DND-41 (cell line): ENCODE measurements at places on chromosomes 1 and 21.
A peak's percentile ranks its signal among the peaks of the same experiment; 100 is the strongest.

DNA sequence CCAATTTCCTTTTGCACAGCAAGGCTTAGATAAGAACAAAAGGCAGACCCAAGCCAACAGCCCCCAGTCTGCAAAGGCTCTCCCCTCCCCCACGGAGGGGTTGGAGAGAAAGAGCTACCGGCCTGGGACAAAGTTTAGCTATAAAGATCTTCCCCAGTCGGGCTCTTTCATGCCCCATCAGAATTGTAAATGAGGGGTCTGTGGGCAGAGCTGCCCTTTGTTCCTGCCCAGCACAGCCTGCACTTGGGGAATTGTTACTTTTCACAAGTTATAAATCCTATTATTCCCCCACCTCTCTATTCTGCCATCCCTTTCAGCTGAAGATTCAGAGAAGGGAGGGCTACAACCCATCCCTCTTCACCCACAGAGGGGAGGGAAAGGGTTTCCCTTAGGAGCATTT is 3.5 kb downstream of the MYCL start:
- DNase-seq: no peak

GRCh38 chr1:3066250-3066711 is 2.7 kb upstream of the PRDM16 start:
- no peak for DNase-seq

DNA sequence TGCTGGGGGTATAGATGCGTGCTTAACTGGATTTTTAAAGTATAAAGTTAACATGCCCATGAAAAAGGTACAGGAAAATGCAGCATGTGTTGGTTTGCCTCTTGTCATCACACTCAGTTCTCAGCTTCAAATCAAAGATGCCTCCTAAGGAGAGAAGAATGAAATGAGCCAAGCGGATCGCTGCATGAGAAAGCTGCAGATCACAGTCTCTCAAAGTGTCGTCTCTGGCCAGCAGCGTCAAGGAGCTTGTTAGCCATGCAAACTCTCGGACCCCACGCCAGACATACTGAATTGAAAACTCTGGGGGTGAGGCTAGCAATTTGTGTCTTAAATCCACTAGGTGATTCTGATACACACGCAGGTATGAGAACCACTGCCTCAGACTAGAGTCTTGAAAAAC is 297.2 kb downstream of the AJAP1 start:
- no peak for DNase-seq

DNA sequence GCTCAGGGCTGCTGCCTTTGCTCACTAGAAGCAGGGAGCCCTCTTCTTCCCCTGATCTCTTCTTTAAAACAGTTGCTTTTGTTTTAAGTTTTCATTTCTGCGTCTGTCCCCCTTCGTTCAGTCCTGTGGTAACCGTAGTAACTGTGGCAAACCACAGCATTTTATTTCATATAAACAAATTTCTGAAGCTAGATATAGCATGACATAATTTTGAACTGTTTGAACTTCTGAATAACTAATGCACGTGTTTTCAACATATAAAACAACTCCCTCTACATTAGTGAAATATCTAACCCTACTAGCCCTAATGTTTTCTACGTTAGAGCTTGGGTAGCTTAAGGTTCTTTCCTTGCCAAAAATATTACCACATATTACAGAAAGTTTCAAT is 104.6 kb downstream of the DISP1 start:
- DNase-seq: no peak

- no peak for DNase-seq
Measured at GRCh38 chr1:51644533-51645197, 27.8 kb downstream of the OSBPL9 start.

DNA sequence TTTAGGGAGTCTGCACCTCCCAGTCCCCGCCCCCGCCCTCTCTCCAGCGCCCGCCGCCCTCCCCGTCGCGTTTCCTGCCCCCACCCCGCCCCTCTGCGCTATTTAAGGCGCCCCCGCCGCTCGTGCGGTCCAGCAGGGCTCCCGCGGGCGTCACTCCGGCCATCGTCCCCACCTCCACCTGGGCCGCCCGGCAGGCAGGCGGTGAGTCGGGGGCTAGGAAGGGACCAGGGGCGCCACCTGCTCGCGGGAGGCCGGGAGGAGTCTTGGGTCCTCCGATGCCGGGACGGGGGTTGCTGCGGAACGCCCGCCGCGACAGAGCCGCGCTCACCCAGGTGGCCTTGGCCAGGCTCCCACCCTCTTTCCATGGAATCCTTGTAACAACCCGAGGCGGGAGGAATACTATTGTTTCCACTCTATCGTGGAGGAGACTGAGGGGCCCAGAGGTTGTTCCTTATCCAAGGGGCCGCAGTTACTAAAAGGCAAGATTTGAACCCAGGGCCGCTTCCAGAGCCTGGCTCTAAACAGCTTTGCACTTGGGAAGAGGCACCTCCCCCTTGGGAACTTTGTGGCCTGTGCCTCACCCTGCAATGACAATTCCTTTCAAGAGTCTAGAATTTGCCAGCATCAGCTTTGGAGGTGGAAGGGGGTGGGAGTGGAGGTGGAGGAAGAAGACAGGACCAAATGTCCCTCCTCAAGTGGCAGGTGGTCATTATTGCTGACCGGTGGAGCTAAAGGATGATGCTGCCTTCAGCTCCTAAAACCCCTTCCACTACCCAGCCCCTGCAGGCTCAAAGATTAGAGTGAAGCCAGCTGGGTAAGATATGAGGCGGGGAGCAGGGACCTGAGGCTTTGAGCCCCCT is at the start of gene GJA4:
GJA4 (plus strand) TSS at position 132 of the 860 bp plus-strand sequence. CDS start 1,215 bp downstream, outside the sequence.
- DNase-seq: no peak

GRCh38 chr1:32521165-32521564 is 18.1 kb upstream of the ZBTB8A start:
- no peak for DNase-seq

DNA sequence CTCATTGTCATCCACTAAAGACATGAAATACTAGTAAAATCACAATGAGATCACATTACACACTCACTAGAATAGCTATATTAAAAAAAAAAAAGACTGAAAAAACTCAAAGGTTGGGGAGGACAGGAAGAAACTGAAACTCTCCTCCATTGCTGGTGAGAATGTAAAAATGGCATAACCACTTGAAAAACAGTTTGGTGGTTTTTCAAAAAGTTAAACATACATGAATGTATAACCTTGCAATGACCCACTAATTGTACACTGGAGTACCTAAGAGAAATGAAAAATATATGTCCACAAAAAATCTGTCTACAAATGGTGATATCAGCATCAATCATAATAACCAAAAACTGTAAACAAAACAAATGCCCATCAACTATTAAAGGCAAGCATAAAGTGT is 44.0 kb downstream of the NRIP1 start:
- no peak for DNase-seq

DNA sequence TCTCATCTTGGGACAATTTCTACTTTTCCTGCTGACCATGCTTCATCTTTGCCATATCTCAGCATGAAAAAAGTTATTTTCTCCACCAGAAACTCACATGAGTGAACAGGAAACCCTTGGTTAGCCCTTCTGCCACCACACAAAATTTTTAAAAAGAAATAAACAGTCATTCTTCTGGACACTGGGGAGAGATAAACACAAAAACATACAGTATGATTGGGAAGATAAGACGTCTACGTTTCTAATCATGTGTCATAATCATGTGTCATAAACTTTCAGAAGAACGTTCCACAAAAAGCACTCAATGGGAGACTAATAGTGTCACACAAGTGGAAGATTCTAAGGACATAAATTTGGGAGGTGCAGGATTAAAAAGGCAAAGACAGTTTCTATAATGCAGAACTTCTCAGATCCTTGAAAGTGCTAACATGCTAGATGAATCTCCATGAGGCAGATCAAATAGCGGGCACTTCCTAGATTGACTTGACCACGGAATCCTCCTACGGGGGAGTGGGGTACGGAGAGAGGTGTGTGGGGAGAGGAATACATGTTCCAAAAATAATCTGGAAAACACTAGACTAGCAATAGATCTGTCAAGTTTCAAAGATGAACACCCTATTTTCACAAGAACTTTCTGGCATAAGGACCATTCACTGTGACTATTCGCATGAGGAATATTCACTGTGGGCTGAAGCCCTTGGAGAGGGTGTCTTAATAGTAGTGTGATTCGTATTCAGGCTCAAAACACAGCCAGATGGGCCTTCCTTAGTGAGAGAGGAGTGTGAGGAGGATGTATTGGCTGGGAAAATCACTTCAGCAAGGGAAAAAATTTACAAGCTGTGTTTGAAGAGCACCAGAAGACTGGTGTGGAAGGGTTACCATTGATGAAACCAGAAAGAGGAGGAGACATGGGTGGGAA is 206.7 kb downstream of the SETD4 start:
- no peak for DNase-seq

DNA sequence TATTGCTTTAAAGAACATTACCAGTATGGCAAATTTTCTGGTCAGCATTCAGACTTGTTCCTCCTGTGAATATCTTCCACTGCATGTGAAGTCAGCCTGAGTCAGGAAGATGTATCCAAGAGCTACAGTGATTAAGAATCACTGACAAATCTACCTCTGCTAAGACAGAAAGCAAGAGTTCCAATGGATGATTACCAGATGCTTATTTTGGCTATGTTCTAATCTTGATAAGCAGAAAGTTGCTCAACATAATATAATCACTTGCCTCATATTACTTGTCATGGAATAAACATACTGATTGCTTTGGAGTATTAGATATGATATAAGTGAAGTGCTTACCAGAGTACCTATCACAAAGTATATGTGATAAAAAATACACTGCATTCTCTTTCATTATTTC is 738.1 kb downstream of the ADGRL2 start:
- DNase-seq: no peak

- DNase-seq: no peak
Measured at GRCh38 chr1:61506944-61507500, 217.9 kb downstream of the TM2D1 start.

DNA sequence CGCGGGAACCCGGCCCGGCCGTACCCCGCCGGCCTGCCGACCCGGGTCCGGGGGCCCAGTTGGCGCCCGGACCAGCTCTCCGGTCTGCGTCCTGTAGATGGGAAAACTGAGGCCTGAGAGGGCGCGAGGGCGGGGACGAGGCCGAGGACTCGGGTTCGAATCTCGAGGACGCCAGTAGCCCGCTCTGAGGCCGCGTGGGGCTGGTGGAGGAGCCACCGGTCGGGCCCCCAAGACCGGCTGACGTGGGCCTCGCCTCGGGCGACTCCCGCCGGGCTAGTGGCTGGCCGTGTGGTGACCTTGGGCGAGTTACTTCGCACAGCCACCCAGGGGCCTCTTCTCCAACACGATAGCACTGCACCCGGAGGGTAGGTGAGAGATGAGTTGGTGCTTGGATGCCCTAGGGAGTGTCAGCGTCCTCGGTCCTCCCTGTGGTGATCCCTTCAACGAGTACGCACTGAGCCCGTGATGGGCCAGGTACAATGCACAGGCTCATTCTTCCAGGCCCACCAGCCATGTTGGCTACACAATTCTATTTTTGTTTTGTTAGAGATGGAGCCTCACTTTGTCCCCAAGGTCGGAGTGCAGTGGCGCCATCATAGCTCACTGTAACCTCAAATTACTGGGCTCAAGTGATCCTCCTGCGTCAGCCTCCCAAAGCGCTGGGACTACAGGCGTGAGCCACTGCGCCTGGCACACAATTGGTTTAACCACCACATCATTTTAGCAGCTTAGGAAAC is 404 bp upstream of the SCMH1 start:
- DNase-seq: peak; percentile 50

DNA sequence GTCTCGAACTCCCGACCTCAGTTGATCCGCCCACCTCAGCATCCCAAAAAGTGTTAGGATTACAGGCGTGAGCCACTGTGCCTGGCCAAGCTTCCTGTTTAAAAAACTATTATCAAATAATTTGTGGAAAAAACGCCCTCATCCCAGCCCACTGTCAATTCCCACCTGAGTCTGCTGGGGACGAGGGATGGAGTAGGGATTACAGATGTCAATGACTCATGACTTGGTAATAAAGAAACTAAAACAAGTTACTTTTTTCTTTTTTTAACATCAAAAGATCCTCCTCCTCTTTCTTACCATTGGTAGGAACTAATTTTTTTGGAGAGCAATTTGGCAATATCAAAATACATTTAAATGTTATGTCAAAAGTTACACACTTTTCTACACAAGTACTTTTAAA is 9.7 kb downstream of the CNN3 start:
- no peak for DNase-seq

DNA sequence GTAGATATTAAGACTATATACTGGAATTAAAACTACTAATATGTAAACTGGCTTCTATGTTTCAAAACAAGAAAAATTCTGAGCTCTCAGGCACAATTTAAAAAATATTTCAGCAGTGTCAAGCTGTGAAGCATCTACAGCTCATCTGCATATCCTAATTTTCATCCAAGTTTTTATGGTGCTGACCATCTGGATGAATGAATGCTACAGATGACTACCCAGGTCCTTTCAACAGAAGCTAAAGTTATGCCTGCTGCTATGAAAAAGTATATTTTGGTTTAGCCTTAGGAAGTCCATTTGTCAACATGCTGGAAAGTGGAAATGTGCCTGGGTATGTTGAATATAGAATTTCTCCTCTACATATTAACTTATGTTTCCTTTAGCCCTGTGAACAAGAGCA is 206.9 kb downstream of the NEGR1 start:
- no peak for DNase-seq

GRCh38 chr1:241411056-241411775 is 54.2 kb upstream of the RGS7 start:
- no peak for DNase-seq

- DNase-seq: no peak
Measured at GRCh38 chr1:219391297-219391696, 217.6 kb downstream of the LYPLAL1 start.

DNA sequence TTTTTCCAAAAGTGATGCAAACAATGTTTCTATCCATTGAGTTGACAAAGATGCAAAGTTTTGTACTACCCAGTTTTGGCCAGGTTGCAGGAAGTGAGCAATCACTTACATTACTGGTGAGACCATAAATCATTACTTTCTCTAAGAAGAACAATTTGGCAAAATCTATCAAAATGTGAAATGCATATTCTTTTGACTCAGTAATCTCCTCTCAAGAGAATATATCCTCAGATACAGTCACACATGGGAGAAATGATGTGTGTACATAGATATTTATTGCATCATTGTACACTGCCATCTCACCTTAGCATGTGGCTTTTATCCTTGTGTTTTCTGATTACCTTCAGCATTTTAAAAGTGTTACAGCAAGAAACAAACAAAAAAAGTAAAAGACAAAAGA is 52.4 kb upstream of the FMO3 start:
- DNase-seq: no peak
